ENCODE measurements at places on chromosomes 12 and 14.

DNA sequence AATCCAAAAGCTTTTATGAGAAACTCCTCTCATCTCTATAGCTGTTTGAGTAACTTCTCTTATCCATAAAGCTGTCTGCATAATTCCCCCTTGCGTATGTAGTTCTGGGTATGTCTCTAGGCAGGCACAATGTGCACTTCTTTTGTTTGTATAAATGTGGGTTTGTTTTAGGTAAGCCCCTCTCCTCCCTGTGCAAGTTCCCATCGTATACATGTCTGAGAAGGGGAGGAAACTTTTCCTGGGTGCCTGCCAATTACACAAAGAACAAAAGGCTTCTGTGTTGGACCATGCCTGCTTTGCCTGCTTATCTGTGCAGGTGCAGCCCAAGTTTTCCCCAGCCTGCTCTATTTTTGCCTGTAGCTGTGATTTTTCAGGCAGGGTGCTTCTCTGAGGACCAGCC is 96.7 kb downstream of the CCER1 start:
- DNase-seq, result no peak

GRCh38 chr12:50058743-50059312 is 1.4 kb downstream of the ASIC1 start:
- DNase-seq, result no peak

GRCh38 chr12:41286426-41286825 is 98.3 kb downstream of the PDZRN4 start:
- DNase-seq, result no peak

- no peak for DNase-seq
These were observed 10.5 kb downstream of the TM7SF3 start for GRCh38 chr12:27003421-27004381.

- no peak for DNase-seq
These were observed 896 bp downstream of the HHIPL1 start for GRCh38 chr14:99645545-99646505.

GRCh38 chr12:91854725-91855124 is 290.9 kb downstream of the BTG1 start:
- no peak for DNase-seq

DNA sequence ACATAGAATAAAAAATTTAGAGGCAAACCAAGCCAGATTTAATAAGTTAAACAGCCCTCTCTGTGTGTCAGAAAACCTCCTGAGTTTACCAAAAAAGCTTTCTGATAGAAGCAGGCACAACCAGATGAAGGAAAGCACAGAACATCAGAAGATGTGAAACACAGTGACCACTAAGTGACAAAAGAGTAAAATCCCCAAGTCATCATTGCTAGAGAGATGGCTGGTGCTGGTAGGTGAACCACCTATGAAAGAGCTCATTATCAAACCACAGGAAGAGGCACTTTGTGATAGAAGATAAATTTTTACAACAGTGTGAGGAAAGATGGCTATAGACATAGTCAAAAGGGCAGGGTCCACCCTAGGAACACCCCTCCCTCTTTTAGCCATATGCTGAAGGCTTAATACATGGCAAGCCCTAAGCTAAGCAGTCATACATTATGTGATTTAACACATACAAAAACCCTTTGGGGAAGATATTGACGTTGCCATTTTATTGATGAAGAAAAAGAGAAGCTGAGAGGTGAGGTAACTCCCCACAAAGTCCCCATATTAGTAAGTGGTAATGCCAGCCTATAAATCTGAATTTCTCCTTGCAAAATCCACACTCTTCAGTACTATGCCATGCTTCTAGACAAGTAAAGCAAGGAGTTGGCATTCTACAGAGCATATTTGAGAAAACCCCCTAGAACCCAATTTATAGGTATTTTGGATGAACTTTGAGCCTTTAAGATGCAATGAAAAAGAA is 449.9 kb downstream of the LRIG3 start:
- no peak for DNase-seq

DNA sequence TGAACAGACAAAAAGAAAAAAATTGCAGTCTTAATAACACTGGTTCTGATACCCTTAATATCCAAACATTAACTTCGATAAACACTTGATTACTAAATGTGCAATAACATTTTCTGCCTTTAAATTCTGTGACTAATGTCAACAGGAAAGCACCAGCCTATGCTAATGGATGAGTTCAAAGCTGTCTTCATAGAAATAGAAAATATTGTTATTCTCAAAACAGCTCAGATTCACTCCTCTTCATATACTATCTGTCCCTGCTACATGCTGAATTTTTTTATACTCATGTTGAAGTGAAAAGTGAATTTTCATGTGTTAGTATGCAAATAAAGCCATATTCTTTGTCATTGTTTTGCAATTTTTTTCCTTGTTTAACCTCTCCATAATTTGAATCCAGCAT is 13.9 kb downstream of the TAS2R43 start:
- DNase-seq, result no peak

DNA sequence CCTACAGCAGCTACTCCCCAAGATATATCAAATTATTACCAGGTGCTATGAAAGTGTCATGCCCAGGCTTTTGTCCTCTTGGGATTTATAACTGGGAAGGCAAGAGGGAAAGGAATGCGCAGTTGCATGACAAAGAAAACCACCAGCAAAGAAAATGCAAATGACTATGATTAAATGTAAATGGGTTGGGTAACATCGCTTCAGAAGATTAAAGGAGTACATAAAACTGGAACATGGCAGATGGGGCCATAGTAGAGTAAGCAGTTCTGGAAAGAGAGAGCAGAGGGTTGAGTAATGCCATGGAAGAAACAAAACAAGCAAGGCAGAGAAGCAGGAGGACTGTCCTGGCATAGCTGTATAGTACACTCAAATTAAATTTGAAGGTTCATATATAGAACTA is 493.1 kb downstream of the NOVA1 start:
- no peak for DNase-seq

- no peak for DNase-seq
These were observed at the start of gene TMPRSS12 for GRCh38 chr12:50842637-50843493. Gene TMPRSS12 (plus strand): TSS chr12:50842926. CDS start chr12:50842965, 39 bp downstream.

DNA sequence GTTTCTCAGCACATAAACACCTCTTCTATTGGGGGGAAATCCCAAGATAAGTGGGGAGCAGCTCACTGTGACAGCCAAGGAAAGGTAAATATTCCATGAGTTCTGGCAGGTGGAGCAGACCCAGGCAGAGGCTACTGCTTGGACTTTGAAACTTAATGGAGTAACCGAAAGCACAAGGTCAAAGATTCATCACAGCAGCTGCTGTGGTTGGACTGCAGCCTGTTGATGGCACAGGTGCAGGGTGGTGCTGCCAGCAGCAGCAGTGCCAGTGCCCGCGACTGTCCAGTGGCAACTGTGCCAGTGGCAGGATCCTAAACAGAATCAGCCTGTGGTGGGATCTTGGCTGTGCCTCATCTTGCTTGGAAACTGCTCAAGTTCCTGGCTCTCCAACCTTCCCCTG is 81.4 kb upstream of the ARID2 start:
- DNase-seq, result no peak

GRCh38 chr14:52922656-52923055 is 28.2 kb downstream of the FERMT2 start:
- DNase-seq, result no peak

DNA sequence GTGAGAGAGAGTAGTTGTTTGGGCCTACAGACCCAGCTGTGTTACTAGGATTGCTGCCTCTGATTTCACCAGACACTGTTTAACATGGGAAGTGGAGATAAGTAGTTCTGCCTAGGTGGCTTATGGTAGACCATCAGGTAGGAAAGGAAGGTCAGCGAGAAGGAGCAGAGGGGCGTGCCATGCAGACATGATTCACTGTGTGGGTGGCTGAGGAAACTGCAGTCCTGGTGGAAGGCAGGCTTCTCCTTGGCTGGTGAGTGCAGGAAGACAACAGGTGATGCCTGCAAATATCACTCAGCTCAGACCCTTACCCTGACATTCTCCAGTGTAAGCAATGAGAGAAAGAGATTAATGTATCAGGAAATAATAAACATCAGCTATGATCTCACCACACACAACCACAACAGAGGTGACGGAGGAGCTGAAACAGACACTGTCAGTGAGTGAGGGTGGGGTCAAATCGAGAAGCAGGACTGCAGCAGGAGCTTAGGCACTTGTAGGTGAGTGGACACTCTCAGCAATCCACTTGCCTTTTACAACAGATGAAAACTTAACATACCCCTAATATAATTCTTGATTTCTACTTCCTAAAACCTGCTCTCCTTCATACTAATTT is 2.1 kb upstream of the PRR4 start:
- DNase-seq, result no peak

DNA sequence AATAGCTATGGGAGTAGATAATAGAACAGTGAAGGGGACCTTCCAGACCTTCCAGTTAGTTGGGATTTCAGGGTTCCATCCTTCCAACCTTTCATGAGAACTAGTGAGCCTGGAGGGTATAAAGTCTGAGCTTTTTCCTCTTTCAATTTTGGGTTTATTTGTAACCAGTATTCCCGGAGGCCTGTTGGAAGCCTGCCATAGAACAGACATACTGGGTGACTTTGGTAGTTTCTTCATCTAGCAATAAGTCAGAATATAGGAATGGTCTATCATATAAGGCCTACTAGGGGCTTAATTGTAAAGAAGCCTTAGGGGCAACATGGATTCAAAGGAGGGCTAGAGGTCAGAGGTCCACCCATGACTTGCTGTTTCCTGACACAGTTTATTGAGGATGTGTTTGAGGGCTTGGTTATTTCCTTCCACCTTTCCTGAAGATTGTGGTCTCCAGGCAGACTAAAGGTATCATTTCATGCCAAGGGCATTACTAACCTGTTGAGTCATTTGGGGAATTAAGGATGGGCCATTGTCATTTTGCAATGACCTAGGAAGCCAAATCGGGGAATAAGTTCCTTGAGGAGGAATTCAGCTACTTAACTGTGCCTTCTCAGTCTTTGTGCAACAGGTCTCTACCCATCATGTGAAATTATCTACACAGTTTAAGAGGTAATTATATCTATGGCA is 410.3 kb downstream of the SLC6A15 start:
- no peak for DNase-seq

GRCh38 chr12:12442548-12443071 is 85.7 kb downstream of the BORCS5 start:
- DNase-seq, result peak; percentile 23

DNA sequence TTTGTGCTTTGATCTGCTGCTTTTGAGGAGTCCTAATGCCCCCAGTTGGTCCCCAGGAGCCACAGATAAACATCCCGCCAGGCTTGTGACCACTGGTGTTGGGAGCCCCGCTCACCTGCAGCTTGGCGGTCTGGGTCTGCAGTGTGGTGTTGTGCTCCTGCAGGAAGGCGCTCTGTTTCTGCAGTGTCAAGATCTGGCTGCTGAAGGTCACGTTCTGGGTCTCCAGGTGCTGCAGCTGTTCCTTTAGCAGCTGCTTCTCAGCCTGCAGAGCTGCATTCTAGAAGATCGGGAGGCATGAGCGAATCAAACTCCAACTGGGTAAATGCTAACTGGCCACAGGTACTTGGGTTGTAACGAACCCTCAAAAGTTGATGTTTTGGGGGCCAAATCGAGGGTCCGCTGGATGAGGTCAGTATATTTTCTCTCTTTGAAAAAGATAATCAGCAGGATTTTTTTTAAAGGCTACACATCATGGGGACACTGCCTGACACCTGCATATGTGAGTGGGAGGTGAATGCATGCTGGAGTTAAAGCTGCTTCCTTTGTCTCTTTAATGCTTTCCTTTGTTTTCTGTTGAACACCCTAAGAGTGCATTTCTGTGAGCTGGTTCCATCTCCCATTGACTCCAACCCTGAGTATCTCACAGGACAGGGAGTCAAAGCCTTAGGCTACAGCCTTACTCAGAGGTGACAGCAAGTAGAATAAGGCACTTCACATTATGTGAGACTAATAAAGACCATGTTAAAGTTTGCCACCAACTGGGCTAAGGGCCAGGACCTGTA is 61.3 kb upstream of the GPR68 start:
- DNase-seq, result no peak

DNA sequence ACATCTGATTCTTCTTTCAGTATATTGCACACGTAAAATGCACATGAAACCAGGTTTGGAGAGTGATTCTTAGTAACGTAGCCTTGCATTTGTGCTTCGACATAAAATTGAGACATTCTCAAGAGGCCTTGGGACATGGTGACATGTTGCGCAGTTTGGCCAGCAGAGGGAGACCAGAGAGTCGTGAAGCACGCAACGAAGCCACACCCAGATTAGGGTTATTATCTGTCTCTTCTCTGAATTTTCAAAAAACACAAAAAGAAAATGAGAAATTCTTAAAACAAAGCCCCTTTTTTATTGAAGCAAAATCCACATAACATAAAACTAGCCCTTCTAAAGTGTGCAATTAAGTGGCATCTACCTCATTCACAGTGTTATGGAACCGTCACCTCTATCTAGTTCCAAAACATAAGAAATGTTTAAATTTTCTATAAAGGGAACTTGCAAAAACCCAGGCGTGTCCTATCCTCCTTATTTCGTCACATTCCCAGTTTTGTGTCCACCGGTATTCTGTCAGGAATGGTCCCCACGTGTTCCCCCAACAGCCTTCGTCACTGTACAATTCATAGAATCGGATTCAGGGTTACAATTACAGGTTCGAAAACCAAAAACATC is 108.8 kb upstream of the ATF7IP start:
- peak; percentile 92 for DNase-seq

GRCh38 chr14:103879570-103880347 is 32.4 kb upstream of the PPP1R13B start:
- DNase-seq, result no peak

GRCh38 chr12:107351713-107352112 is 258.4 kb upstream of the CRY1 start:
- DNase-seq, result no peak

DNA sequence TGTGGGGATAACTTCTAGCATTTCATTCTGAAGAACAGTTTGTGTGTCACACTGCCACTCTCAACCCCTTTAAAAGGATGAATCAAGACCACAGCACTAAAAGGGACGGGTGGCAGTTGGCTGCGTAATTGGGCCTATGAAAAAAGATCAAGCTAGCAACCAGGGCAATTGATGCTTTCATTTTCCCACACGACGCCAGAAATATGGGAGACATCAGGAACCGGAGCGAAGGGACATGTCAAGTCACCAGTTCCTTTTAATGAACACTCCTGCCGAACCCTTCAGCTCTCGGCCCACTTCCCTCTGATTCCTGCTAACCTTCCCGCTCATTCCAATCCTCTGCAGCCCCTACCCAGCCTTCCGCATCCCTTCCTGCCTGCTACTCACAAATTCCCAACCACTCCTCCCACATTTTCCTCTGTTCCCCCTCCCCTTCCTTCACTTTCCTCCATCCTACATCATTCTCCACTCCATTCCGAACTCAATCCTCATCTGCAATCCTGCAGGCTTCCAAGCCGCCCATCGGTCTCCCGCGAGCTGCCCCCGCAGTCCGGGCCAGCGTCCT is 753 bp downstream of the CSRNP2 start:
- peak; percentile 49 for DNase-seq

DNA sequence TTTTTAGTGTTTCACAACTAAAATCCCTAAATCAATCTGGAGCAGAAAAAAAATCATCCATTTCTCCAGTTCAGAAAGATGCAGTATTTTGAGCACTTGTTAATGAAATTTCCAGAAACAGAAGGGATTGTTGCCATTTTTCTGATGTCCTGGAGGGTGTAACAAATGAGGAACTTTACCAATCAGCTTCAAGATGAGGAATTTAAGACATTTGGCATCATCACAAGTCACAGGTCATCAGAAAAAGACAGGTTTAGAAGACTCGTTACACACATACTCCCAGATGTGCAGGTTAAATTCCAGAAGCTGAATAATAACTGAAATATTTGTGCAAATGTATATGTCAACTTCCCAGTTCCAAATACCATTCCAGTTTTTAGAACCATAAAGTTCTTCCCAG is 482 bp upstream of the PSMC1 start:
- no peak for DNase-seq
